ENCODE measurements at places on chromosomes 3 and 15.

DNA sequence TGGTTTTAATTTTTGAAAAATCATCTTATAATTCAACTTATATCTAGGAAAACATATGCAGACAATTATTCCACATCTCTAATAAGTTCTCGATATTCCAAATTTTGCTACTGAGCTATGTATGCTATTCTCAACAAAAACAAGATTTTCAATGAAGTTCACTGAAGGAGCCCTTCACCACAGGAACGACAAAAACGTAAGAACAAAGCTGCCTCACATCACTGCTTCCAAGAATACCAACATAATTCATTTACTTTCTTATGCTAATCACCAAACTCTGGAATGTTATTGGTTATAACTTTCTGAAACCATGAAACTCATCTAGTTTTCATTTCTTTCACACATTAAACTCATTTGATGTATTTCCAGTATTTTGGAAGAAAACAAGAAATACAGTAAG, 49.7 kb downstream of the GNB4 start:
- no peak for DNase-seq

GRCh38 chr15:66619152-66619903, 53.5 kb upstream of the LCTL start:
- DNase-seq = peak; percentile 76

- DNase-seq = no peak
Observed at GRCh38 chr3:56196700-56197099, 271.6 kb downstream of the ERC2 start.

GRCh38 chr3:4358273-4358672, 55.1 kb downstream of the SETMAR start:
- DNase-seq = peak; percentile 27

DNA sequence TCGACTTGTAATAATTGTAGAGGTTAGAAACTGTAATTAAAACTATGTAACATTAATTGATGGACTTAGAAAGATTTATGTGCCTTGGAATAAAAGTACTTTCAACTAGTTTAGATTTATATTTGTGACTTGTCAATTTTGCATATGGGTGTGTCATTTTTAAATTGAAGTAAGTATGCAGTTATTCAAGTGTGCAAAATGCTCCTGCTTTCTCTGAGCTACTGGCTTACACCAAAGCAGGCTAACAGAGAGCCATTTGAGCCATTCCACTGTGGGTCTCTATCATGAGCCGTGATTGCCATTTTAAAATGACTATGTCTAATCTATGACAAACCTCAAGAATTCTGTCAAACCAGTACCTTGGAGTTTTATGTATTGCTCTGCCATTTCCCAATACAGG, 345.0 kb upstream of the MDFIC2 start:
- DNase-seq = no peak

DNA sequence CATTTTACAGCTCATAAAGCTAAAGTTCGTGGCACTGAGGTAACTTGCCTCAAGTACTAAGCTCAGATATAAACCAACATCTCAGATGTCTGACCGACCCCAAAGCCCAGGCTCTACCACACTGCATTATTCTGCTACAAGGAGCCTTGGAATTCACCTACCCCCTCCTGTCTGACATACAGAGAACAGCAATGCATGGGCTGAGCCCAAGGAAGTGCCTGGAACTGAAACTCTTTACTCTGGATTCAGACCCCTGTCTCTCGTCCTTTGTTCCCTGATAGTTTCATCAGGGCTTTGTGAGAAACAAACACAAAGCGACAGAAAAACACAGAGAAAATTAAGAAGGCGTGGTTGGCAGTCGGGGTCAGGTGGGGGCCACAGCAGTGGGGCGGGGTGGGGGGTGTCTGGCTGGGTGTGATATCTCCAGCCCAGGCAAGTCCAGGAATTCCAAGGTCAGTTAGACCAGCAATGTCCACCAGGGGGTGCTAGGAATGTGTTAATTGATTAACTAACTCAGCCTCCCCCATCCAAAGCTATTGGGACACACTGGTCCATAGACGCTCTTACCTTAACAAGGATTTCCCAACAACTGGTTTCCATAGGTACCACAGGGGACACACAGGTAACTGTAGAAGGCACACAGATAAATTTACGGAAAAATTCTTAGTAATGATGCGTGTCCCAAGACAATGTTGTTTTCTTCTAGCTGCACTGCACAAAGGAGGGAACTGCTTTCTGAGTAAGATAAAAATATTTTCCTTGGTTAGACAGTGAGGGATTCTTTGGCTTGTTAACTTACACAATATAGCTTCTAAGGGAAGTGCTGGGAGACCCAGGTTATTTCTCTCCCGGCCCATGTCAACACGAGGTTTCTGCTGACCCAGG, 18.8 kb upstream of the SSUH2 start:
- DNase-seq = peak; percentile 72

DNA sequence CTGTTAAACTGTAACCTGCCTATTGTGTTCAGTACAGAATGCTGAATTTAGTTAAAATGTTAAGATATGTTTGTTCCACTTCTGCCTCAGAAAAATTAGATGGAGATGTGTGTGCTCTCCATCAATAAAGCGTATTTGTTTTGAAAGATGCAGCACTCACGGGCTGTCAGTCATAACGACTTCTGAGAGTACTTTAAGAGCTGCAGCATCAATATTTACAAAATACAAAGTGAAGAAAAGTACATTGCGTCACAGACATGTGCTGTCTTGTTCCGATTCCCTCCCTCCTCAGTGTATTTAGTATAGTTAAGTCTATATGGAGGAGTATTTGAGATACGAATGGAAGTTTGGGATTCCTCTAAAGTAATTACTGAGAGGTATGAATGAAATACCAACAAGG, 166.6 kb downstream of the BBX start:
- no peak for DNase-seq

DNA sequence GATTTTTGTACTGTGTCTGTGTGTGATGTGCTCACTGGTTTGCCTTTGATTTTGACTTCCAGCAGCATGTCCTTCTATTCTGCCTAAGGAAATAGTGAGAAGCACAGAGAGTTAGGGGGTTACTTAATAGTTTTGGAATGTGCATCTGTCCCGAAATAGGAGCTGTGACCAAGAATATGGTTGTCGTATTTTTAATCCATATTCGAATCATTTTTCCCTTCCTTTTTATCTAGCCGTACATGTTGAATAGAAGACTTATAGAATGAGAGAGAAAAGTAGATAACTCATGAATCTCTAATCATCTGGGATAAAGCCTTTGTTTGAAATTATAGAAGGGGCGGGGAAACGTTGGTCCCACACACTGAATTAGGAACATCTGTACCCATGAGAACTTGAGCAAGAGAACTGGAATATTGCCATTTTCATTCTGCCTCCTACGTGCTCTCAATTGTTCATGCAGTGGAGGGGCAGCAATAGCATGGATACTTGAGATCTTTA, 23.6 kb downstream of the CRTC3 start:
- peak; percentile 38 for DNase-seq

DNA sequence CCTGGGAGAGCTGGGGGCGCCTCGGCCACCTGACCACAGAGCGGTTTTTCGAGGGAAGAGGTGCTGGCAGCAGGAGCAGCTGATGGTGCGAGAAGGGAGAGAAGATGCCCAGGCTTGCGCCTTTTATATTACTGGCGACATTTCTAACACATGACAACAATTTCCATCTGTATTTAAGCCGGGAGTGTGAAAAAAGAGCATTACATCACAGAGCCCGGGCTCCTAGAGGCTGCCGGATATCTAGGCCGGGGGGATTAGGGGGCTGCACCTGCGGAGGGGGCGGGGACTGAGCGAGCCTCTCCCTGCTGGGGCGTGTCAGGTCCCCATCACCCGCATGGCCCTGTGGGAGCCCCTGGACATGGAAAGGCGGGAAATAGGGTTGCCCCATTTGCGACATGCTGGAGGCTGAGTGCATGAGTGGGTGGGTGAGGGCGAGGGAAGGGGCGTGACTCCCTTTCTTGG, 440.7 kb downstream of the MAGI1 start:
- no peak for DNase-seq

Measured in mesenchymal stem cell (in vitro differentiated cells and primary cell).